Right atrium auricular region (tissue), 2 donors: ENCODE measurements at places on chromosomes 16 and 17.
A peak's percentile ranks its signal among the peaks of the same experiment; 100 is the strongest.

DNA sequence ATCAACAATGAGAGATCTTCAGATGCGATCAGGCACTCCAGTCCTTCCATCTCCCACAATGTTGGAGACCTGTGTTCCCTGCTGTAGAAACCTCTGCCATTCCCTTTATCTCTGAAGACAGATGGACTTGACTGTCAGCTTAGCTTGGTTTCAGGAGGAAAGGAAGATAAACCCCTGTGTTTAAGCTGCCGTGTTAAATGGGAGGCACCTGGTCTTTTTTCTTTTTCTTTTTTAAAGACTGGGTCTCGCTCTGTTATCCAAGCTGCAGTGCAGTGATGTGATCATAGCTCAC lies 63.1 kb downstream of the USP22 start:
- H3K36me3 ChIP-seq, result no peaks in the 10 kb centered on the region
- no peak overlapping the region for H3K4me3 ChIP-seq
- no peak overlapping the region for H3K27ac ChIP-seq

GRCh38 chr17:35322749-35323148 lies 50.7 kb downstream of the SLFN11 start:
- no peak overlapping the region for H3K4me3 ChIP-seq
- no peak overlapping the region for H3K27ac ChIP-seq
- no peaks in the 10 kb centered on the region for H3K36me3 ChIP-seq
- no peak for DNase-seq
- no peaks in the 10 kb centered on the region for H3K4me1 ChIP-seq
- H3K27me3 ChIP-seq, result no peaks in the 10 kb centered on the region

DNA sequence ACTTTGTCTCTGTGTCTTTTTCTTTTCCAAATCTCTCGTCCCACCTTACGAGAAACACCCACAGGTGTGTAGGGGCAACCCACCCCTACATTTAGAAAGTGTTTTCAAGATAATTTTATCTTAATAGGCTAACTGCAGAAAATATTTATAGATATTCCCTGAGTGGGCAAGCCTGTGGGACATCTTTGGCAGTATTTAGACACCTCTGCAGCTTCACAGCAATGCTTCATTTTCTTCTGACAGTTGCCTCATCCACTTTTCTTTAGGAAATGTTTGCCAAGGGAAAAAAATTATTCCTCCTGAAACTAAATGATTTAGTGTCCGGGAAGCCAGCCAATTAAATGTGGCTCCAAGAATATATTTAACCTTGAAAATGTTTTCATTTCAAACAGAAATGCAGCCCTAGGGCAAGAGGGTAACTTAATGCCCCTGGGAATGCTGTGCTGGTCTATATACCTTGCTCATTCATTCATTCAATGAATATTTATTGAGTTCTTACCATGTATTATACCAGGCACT lies 290.4 kb downstream of the ABCC12 start:
- no peaks in the 10 kb centered on the region for H3K36me3 ChIP-seq
- H3K4me1 ChIP-seq, result no peaks in the 10 kb centered on the region
- H3K27me3 ChIP-seq, result no peaks in the 10 kb centered on the region
- H3K27ac ChIP-seq, result no peak overlapping the region
- DNase-seq, result no peak

GRCh38 chr17:41638941-41639340 lies 14.6 kb upstream of the KRT17 start:
- no peaks in the 10 kb centered on the region for H3K36me3 ChIP-seq
- no peak overlapping the region for H3K4me3 ChIP-seq
- peaks cover 13% of the 10 kb centered on the region for H3K4me1 ChIP-seq
- H3K27ac ChIP-seq, result no peak overlapping the region

DNA sequence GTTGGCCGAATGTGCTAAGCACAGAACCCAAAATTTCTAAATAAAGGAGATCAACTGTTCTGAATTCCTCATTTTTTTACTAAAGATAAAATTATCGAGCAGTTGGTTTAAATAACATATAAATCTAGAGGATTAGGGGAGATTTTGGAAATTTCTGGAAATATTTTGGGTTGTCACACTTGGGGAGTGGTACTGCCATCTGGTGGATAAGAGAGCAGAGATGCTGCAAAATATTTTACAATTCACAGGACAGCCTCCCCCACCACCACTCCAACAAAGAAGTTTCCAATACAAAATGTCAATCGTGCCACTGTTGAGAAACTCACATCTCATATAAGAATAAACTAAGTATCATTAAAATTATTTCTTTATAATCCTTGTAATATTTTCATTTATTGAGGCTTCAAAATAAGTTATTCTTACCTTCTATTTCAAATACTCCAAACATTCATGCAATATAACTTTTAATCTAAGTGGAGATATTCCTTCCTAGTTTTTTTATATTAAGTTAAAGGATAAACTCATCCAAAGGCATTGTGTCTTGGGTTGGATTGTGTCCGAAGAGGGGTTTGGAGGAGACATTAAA lies 17.0 kb upstream of the ABCA8 start:
- H3K4me3 ChIP-seq, result no peak overlapping the region
- DNase-seq, result no peak
- H3K27me3 ChIP-seq, result no peaks in the 10 kb centered on the region
- no peaks in the 10 kb centered on the region for H3K4me1 ChIP-seq
- no peak overlapping the region for H3K27ac ChIP-seq

GRCh38 chr17:27466743-27467375 lies 10.6 kb downstream of the KSR1 start:
- peak overlapping the region; percentile 23 for H3K27ac ChIP-seq
- no peak for DNase-seq
- H3K27me3 ChIP-seq, result no peaks in the 10 kb centered on the region
- H3K4me1 ChIP-seq, result peaks cover 33% of the 10 kb centered on the region

GRCh38 chr16:80253741-80254140 lies 287.1 kb upstream of the DYNLRB2 start:
- no peak for DNase-seq
- H3K4me1 ChIP-seq, result no peaks in the 10 kb centered on the region
- no peak overlapping the region for H3K27ac ChIP-seq
- no peaks in the 10 kb centered on the region for H3K36me3 ChIP-seq

DNA sequence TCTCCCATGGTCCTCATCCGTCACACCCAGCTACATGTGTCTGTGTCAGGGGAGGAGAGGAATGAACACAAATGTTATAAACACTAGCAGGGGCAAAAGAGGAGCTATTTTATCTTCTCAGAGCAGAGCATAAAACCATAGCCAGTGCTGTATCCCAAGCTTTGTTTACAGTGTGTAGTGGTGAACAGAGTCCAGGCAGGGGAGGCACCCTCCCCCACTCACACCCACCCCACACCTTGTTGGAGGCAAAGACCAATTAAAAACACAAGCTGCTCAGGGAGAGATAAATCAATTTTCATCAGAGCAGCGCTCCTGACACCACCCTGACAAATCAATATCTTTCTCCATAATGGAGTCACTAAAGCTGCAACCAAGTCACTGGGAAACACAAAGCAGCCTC lies 132.6 kb upstream of the CCL2 start:
- H3K36me3 ChIP-seq, result no peaks in the 10 kb centered on the region
- H3K4me1 ChIP-seq, result no peaks in the 10 kb centered on the region
- H3K27me3 ChIP-seq, result no peaks in the 10 kb centered on the region

GRCh38 chr17:80294210-80294609 lies 33.6 kb downstream of the RNF213 start:
- H3K27ac ChIP-seq, result no peak overlapping the region
- peaks cover 95% of the 10 kb centered on the region for H3K36me3 ChIP-seq
- DNase-seq, result no peak
- H3K4me1 ChIP-seq, result no peaks in the 10 kb centered on the region

- no peak overlapping the region for H3K27ac ChIP-seq
- no peaks in the 10 kb centered on the region for H3K27me3 ChIP-seq
- H3K4me3 ChIP-seq, result no peak overlapping the region
- H3K4me1 ChIP-seq, result no peaks in the 10 kb centered on the region
These were observed 6.0 kb downstream of the CPSF4L start for GRCh38 chr17:73255671-73256181.

- no peak overlapping the region for H3K4me3 ChIP-seq
- no peaks in the 10 kb centered on the region for H3K36me3 ChIP-seq
- peak overlapping the region; percentile 92 for H3K27ac ChIP-seq
- no peaks in the 10 kb centered on the region for H3K27me3 ChIP-seq
- DNase-seq, result no peak
These were observed 204.3 kb downstream of the RAB11FIP4 start for GRCh38 chr17:31595666-31596381.
